ENCODE measurements at places on chromosomes 4 and X. TPM values are rescaled to one million over a fixed set of nuclear protein-coding genes. Genes with fewer than 3 reads are reported as not detected.

CSN1S1 gene
- not detected for total RNA-seq

FAM114A1 gene
- 39.6 TPM for total RNA-seq

MAGEA10 gene
- total RNA-seq = not detected

MAGED4B gene
- total RNA-seq = 52.5 TPM

TMEM184C gene
- 46.5 TPM for total RNA-seq

CDKL2 gene
- 3.9 TPM for total RNA-seq

TRIM75 gene
- not detected for total RNA-seq
